ENCODE measurements at places on chromosomes 12 and 14. TPM values are rescaled to one million over a fixed set of nuclear protein-coding genes. Genes with fewer than 3 reads are reported as not detected.

DNA sequence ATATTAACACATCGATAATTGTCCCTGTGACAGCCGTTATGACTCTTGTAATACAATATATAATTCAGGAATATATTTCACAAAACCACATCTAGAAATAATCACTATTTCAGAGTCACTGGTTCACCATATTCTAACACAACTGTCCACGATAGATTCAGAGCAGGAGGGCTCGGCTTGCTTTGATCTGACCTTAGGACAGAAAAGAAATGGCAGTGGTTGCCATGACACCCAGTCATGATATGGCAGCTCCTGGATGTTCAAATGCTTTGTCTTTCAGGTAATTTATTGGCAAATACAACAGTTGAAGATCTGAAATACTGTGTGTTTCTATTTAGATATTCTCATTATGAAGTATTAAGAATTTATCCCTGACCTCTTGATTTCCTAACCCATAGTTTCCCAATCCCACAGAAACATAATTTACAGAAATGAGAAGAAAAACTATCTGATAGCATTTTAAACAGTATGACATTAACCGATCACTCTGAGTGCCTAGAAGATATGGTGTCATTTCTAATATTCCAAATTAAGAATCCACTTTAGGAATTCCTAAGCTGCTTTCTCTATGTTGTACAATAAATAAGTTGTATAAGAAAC is 116.4 kb downstream of the EPS8 start:
- peaks cover 9% of the 10 kb centered on the region for H3K4me1 ChIP-seq
- H3K36me3 ChIP-seq, result peaks cover 3% of the 10 kb centered on the region
- H3K27me3 ChIP-seq, result no peaks in the 10 kb centered on the region
- no peak for DNase-seq
- H3K4me3 ChIP-seq, result no peak overlapping the region

DNA sequence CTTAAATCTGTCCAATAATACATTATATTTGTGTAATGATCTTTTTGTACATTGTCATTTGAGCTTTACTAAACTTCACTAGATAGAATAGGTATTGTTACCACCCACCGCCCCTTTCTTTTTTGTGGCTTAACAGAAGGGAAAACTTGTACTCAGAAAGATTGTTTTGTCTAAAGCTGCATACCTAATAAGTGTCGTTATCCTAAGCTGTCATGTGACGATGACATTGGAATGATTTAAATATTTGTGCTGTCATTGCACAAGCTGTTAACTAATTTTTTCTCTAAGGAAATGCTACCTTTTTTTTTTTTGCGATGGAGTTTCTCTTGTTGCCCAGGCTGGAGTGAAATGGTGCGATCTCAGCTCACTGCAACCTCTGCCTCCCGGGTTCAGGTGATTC is 3.6 kb downstream of the DIP2B start:
- no peak for DNase-seq
- peaks cover 19% of the 10 kb centered on the region for H3K4me1 ChIP-seq
- H3K27ac ChIP-seq, result no peak overlapping the region
- H3K36me3 ChIP-seq, result no peaks in the 10 kb centered on the region

DNA sequence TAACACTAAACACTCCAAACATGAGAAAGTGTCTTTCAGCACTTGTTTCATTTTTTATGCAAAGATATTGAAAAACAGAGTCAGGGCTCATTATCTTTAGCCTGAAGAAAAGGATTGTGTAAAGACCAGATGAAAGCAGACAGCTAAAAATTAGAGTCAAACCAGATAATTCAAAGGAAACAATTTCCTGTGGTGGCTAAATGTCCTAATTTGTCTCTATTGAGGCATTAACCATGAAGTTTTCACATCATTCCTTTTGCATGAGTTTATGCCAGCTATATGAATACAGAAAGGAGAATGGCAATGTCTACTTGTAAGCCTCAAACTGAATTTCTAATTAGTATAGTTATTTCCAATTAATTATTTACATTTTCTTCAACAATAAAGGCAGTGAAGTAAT is 338.5 kb downstream of the FSCB start:
- DNase-seq, result no peak
- H3K27me3 ChIP-seq, result no peaks in the 10 kb centered on the region
- no peaks in the 10 kb centered on the region for H3K4me1 ChIP-seq
- no peak overlapping the region for H3K27ac ChIP-seq

DNA sequence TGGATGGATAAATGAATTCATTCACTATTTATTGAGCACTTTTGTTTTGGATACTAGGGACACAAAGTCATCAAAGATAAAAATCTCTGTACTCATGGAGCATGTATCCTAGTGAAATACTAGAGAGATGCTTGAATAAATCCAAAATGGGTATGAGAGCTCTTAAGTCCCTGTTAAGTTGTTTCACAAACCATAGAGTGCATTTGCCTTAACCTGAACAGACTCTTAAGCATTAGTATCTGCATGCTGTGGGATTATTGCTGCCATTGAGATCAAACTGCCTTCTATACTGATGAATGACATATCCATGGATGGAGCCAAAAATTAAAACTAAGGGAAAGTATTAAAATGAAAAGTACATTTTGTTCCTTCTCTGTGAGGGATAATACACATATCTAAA is 206.5 kb upstream of the KRR1 start:
- H3K27me3 ChIP-seq, result no peaks in the 10 kb centered on the region
- no peak overlapping the region for H3K4me3 ChIP-seq
- H3K4me1 ChIP-seq, result peaks cover 27% of the 10 kb centered on the region
- no peaks in the 10 kb centered on the region for H3K36me3 ChIP-seq
- H3K27ac ChIP-seq, result no peak overlapping the region

GRCh38 chr14:49989966-49990365 is 97.1 kb downstream of the ARF6 start:
- H3K4me1 ChIP-seq, result peaks cover 20% of the 10 kb centered on the region
- no peak overlapping the region for H3K4me3 ChIP-seq
- no peaks in the 10 kb centered on the region for H3K27me3 ChIP-seq
- no peaks in the 10 kb centered on the region for H3K36me3 ChIP-seq
- DNase-seq, result no peak

DNA sequence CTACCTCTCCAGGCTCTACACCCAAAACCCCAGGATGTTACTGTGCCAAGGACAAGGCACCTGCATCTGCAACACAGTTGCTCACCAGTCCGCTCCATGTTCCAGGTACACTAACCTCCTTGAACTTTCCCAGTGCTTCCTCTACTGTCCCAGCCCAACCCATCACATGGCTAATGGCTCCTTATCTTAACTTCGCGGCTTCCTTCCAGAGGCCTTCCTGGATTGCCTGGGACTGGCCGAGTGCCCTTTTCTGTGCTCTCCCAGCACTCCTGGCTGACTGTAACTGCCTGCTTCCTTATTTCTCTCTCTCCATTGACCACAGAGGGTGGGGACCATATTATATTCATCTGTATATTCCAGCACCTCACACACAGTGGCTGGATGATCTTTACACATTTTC is 20.9 kb downstream of the POMT2 start:
- no peak overlapping the region for H3K27ac ChIP-seq
- H3K4me3 ChIP-seq, result no peak overlapping the region
- peaks cover 6% of the 10 kb centered on the region for H3K36me3 ChIP-seq
- H3K27me3 ChIP-seq, result no peaks in the 10 kb centered on the region

DNA sequence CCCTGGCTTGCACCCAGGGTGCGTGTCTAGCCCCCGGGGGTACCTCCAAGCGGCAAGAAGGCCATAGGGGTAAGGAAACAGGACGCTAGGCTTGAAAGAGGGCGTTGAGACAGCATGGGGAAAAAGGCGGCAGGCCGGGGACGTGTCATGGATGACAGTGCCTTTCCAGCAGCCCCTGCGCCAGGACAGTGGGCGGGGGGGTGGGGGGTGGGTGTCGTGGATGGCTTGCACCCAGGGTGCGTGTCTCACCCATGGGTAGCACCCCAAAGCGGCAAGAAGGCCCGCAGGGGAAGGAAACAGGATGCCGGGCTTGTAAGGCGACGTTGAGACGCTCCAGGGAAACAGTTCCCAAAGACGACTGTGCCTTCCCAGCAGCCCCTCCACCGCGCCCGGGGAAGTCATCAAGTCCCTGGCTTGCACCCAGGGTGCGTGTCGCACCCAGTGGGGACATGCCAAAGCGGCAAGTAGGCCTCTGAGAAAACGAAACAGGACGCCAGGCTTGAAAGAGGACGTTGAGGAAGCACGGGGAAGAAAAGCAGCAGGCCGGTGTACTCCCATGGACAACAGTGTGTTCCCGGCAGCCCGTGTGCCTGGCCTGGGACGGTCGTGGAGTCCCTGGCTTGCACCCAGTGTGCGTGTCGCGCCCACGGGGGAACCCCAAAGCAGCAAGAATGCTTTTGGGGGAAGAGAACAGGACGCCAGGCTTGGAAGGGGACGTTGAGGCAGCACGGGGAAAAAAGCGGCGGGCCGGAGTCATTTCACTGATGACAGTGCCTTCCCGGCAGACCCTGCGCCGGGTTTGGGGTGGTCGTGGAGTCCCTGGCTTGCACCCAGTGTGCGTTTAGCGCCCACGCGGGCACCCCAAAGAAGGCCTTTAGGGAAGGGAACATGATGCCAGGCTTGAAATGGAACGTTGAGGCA is 163.5 kb upstream of the ALG10B start:
- no peaks in the 10 kb centered on the region for H3K36me3 ChIP-seq
- H3K4me1 ChIP-seq, result no peaks in the 10 kb centered on the region
- DNase-seq, result no peak
- no peak overlapping the region for H3K4me3 ChIP-seq

Gene ZNF740
- 31.0 TPM for total RNA-seq
